DMS 273 treated with DMSO at 0.1 percent for 48 hours (cell line): ENCODE measurements at places on chromosomes 3 and 15.

DNA sequence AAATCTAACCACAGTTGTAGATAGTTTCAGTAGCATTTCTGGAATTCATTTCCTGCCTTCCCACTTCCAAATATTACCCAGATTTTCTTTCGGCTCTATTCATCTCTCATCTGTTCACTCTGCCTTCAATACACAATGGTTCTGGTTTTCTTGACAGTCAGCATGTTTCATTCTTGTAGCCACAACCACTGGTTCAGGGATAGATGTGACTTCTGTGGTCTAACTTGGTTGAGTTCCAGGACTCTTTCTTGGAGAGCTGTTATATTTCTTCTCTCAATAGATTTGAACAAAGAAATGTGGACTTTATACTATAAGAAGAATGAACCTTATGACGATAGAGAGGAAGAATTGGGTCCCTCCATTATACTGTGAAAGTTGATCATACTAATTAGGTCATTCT is 228.8 kb downstream of the NSUN3 start:
- no peak for DNase-seq

DNA sequence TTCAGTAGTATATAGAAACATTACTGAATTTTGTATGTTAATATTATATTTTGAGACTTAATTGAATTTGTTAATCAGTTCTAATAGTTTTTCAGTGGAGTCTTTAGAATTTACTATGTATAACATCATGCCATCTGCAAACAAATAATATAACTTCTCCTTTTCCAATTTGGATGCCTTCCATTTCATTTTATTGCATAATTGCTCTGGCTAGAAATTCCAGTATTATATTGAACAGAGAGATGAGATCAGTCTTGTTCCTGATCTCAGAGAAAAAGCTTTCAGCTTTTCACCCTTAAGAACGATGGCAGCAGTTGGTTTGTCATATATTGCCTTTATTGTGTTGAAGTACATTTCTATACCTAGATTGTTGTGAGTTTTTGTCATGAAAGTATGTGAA is 40.4 kb downstream of the OR4F15 start:
- no peak for DNase-seq

DNA sequence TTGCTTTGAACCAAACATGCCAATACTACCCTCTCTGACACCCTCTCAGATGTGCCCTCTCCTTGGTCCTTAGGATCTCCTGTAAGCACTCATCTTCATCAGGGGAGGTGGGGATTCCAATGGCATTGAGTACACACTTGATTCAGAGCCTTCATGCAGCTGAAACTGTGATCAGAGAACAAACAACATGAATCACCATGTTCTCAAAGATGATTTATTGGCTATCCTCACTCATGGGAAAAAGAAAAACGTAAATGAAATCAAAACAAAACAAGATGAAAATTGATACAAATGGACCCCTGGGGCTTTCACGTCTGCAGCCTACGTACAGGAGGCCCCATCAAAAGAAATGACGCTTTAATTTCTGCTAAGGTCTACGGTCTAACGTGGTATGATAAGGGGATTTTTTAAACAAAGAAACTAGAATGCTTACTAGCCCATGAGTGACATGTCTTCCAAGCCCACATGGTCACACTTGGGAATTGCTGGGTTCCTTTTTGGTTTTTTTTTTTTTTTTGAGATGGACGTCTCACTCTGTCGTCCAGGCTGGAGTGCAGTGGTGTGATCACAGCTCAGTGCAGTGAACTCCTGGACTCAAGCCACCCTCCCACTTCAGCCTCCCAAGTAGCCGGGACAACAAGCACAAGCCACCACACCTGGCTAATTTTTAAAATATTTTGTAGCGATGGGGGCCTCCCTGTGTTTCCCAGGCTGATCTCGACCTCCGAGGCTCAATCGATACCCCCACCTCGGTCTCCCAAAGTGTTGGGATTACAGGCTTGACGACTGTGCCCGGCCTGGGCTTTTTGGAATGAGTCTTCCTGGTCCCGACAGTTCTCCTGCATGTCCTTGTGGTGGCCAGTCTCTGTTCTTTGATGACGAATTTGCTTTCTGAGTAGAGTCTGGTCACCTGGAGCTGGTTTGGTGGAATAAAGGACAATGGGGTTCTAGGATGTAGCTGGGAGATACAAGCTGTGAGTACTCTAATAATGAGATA is 202.6 kb downstream of the XXYLT1 start:
- no peak for DNase-seq

GRCh38 chr3:192186498-192186897 is 540.8 kb downstream of the FGF12 start:
- no peak for DNase-seq

- no peak for DNase-seq
Measured at GRCh38 chr3:161854232-161854771, 357.7 kb downstream of the OTOL1 start.

- DNase-seq, result no peak
Measured at GRCh38 chr3:173548261-173548660, 150.7 kb downstream of the NLGN1 start.

DNA sequence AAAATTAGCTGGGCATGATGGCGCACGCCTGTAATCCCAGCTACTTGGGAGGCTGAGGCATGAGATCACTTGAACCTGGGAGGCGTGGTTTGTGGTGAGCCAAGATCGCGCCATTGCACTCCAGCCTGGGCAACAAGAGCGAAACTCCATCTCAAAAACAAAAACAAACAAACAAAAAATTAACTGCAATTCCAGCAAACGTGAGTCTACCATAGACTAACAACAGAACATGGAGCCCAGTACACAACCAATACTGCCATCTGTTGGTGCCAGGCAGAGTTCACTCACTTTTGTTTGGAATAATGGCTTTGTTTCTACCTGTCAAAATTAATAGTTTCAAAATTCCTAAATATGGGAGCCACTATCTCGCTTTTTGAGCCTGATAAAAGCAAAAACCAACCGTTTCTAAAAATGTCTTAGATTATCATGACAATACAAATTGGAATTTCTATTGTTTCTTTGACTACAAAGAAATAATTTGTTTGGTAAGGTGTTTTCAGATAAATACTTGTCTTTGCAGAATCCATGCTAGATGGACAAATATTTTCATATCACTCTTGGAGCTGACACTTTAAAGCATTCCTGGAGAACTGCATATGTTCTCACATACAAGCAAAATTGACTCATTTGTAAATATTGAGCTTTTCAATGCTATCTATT is 45.0 kb downstream of the GPR176 start:
- DNase-seq, result no peak

DNA sequence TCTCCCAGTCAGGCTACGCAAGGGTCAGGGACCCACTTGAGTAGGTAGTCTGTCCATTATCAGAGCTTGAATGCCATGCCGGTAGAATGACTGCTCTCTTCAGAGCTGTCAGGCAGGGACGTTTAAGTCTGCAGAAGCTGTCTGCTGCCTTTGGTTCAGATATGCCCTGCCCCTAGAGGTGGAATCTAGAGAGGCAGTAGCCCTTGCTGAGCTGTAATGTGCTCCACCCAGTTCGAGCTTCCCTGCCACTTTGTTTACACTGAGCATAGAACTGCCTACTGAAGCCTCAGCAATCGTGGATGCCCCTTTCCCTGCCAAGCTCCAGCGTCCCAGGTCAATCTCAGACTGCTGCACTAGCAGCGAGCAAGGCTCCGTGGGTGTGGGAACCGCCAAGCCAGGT is 57.5 kb upstream of the SETMAR start:
- no peak for DNase-seq

DNA sequence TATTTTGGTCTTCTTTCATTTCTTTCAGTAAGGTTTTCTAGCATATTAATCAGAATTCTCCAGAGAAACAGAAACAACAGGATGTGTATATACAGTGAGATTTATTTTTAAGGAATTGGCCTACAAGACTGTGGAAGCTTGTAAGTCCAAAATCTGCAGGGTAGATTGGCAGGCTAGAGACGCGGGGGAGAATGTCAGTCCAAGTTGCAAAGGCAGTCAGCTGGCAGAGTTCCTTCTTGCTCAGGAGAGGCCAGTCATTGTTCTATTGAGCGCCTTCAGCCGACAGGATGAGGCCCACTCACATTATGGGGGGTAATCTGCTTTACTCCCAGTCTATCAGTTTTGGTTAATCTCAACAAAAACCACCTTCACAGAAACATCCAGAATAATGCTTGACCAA is 133.4 kb upstream of the UBE3A start:
- DNase-seq, result no peak

GRCh38 chr15:70094690-70095311 is 2.9 kb downstream of the TLE3 start:
- DNase-seq, result no peak

DNA sequence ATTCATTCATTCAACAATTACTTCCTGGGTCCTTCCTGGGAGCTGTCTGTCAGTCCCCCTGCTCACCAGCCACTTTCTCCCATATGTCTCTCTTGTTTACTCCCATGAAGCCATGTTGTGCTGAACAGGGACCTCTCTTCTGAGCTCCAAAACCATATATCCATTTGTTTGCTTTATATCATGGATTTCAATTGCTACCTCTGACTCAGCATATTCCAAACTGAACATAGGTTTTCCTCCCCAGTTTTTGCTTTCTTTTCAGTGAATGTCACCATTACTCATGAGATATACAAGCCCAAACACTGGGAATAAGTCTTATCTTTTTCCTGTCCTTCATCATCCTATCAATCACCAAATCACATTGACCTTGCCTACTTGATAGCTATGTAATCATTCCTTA is 152.5 kb upstream of the P2RY1 start:
- no peak for DNase-seq

GRCh38 chr3:40116478-40117177 is 192.9 kb upstream of the EIF1B start:
- DNase-seq, result no peak

- no peak for DNase-seq
Measured at GRCh38 chr3:111227216-111227615, 155.6 kb downstream of the NECTIN3 start.

DNA sequence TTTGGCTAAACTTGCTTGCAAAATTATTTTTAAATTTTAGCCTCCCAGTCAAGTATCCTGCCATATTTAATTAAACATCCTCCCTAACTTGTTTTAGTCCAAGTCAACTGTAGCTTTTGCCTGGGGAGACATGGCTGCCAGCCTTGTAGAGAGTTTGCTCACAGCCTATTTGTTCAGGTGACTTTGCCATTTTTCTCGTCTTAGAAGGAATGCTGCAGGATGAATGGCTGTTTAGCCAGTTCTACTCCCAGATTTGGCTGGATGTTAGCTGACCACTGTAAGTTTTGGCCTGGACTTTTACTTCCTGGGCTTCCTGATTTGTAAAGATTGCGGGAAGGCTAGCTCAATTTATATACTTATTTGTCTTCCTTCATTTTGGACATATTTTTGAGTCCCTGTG is 236.4 kb upstream of the SGO1 start:
- no peak for DNase-seq

DNA sequence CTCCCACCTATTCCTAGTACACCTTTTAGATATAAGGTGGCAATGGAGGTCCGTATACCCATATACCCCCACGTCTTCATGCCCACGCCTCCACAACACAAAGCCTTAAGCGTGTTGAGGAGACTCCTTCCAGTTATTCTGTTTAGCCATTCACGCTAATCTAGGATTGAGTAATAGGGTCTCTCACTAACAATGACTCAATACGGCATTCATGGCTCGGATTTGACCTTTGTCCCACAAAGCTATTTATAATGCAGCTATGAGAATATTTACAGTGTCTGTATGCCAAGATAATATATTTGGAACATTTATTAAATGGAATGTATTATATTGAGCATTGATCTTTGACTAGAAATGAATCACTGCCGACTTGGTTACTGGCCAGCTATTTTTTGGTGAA is 215.8 kb downstream of the KCNH8 start:
- no peak for DNase-seq

DNA sequence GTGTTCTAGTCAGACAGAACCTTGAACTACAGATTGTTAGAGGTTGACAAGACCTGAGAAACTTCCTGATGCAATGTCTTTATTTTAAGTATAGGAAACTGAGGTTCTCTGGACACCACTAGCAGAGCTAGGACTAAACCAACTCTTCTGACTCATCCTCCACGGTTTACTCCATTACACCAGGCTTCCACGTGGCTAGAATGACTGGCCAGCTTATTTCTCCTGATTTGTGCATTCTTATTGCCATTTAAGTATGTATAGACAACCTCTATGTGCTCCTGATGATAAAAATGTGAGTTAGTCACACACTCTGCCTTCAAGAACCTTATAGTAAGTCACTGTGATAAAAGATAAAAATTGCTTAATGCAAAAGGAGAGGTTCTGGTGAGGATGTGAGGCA is 182.7 kb downstream of the MEX3B start:
- DNase-seq, result no peak

DNA sequence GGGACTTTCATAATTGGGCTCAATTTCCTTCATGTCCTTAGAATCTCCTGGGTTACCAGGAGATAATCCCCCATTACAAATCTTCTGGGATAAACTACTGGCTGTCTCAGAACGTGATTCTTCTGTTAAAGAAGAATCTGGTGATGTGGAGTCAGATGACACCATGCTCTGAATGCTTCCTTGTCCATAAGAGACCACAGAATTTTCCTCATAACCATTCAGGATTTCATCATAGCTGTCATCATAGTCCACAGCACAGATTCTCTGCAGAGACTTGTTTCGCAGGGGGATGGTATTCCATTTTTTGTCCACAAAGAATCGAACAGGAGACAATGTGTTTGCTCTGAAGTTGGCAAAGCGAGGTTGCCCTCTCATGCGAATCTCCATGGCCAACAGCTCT is 109.8 kb upstream of the TSPAN3 start:
- no peak for DNase-seq

GRCh38 chr3:35137612-35138011 is 501.7 kb upstream of the ARPP21 start:
- no peak for DNase-seq

- no peak for DNase-seq
Measured at GRCh38 chr3:24495326-24495994, 810 bp upstream of the THRB start.

DNA sequence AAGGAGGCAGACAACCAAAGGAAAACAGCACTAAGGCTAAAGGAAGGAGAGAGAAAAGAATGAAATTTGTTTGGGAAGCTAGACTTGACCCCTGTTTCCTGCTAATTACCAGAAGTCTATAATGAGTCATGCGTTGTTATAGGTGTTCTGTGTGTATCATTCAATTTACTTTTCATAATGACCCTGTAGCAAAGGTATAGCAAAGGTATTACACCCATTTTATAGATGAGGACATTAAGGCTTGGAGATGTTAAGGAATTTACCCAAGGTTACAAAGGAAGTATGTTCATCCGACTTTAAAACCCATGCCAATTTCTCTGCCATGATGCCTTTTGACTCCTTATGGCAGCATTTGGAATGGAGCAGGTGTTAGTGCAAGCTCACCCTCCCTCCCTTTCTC is 54.9 kb downstream of the RAP2B start:
- DNase-seq, result no peak

DNA sequence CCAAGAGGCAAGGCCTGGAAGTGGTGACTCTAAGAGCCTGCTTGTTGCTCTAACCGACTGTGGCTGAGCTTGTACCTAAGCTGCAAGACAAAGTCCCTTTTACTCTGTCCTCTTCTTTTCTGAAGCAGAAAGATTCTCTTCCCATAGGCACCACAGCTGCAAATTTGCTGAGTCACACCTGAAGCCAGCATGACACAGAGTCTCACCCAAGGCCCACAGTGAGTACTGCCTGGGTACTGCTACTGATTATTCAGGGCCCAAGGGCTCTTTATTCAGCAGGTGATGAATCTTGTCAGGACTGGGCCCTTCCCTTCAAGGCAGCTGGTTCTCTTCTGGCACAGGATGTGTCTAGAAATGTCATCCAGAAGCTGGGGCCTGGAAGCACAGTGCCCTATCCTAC is 18.9 kb upstream of the TIGIT start:
- DNase-seq, result no peak

GRCh38 chr3:57803647-57804081 is 47.6 kb downstream of the SLMAP start:
- peak; percentile 67 for DNase-seq
